ENCODE measurements at places on chromosomes 11 and 22.

- DNase-seq: no peak
Measured at GRCh38 chr11:110428956-110429730, 605 bp upstream of the FDX1 start.

GRCh38 chr22:47032956-47033647 lies 270.7 kb downstream of the TBC1D22A start:
- DNase-seq: no peak

DNA sequence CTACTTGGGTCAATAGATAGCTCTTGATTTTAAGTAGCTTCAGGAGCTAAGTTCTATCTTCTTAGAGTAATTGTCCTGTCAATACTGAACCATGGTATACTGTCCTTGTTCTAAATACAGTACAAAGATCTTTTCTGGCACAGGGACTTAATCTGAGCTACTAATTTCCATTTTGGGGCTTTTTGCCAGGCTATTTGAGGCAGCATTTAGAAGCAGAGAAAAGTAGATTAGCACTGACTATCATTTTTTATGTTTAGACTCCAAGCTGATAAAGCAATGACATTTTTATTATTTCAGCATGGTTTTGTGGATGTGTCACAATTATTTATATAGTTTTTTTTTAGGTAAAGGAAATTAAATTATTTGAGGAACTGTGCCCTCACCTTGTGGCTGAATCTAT lies 163.2 kb downstream of the FAT3 start:
- no peak for DNase-seq

DNA sequence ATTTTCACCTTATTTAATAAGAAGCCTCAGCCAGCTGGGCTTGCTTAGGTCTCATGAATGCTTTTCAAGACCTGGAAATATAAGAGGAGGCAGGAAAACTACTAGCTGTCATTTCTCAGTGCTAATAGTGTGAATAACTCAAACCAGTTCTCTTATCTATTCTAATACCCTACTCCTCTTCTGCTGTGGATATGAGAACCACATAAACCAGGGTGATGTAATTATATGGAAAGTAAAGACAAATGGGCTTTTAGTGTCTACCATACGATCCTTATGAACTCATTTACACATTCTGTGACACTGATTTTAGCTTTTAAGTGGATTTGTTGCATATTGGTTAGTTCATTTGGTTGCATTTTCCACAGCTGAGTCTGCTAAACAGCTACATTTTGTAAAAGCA lies 8.6 kb downstream of the PDGFD start:
- DNase-seq: no peak

DNA sequence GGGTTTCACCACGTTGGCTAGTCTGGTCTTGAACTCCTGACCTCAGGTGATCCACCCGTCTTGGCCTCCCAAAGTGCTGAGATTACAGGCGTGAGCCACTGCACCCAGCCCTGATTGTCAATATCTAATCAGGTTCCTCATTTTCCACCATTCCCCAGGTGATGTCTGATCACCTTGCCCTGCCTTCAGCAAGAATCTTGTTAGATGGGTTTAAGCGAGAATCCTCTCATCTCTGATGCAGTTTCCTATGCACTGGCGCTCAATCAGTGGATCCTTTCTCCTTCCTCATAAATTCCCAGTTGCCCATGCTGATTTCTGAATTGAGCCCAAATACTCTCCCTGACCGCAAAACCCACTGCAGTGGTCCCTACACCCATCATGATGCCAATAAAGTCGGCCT lies 664 bp upstream of the ZC3H7B start:
- peak; percentile 66 for DNase-seq

DNA sequence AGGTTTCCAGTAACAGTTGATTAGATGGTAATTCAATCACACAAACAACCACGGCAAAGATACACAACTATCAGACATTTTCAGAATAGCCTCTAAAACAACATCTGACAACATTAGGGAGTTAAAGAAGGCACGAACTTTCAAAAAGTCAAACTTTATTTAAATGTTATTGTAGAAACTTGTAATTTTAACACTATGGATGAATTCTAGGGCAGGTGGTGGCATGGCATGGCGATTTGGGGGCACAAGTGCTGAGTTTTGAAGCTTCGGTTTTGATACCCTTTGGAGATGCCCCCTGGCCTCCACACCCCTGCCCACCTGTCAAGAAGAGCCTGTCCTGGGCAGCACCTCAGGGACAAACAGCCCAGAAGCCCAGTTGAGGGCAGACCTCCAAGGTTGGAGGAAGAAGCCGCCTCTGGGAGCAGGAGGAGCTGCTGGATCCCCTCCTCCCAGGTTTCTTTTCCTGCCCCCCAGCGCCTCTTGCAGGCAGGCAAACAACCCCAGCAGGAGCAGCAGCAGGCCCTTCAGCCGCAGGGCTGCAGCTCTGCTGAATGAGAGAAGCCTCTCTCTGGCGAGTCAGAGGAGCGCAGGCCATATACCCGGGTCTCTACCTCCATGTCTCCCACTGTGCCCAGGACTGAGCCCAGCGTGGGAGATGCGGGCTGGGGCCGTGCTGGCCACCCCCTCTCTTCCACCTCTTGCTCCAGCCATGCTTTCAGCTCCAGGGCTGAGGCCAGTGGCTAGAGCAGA lies 102.1 kb upstream of the IGLL5 start:
- no peak for DNase-seq

GRCh38 chr11:3685923-3686322 lies 14.7 kb upstream of the CHRNA10 start:
- no peak for DNase-seq
